ENCODE measurements at places on chromosomes 12 and 14. TPM values are rescaled to one million over a fixed set of nuclear protein-coding genes. Genes with fewer than 3 reads are reported as not detected.

The PLEK2 gene
- total RNA-seq, result not detected

- DNase-seq, result no peak
Observed at GRCh38 chr14:32403688-32404087, 74.6 kb downstream of the AKAP6 start.

- DNase-seq, result no peak
Observed at GRCh38 chr12:69196302-69197288, 42.8 kb upstream of the CPSF6 start.

- DNase-seq, result no peak
Observed at GRCh38 chr12:96186607-96187301, 7.4 kb upstream of the ELK3 start.

- no peak for DNase-seq
Observed at GRCh38 chr12:108257004-108257403, 82.1 kb downstream of the CMKLR1 start.

DNA sequence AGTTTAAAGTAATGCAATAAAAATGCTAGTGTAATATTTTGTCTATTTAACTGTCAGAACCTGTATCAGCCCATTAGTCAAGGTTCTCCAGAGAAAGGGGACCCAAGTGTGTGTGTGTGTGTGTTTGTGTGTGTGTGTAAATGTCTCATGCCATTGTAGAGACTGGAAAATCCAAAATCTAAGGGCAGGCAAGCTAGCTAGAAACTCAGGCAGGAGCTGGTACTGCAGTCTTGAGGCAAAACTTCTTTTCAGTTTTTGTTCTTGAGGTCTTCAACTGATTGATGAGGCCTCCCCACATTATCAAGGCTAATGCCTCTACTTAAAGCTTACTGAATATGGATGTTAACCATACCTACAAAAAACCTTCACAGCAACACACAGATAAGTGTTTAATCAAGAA lies 126.7 kb downstream of the PRKD1 start:
- no peak for DNase-seq
